ENCODE measurements at places on chromosomes 4 and X. TPM values are rescaled to one million over a fixed set of nuclear protein-coding genes. Genes with fewer than 3 reads are reported as not detected.

The CXXC4 gene
- 3.1 TPM for total RNA-seq

The NWD2 gene
- not detected for total RNA-seq

The PNCK gene
- total RNA-seq, result 1.6 TPM

The ITIH6 gene
- total RNA-seq, result not detected

The SRPX2 gene
- 36.7 TPM for total RNA-seq

The MAGEB17 gene
- total RNA-seq, result not detected

The SNX12 gene
- 65.6 TPM for total RNA-seq

The ZNF275 gene
- total RNA-seq, result 11.4 TPM

DNA sequence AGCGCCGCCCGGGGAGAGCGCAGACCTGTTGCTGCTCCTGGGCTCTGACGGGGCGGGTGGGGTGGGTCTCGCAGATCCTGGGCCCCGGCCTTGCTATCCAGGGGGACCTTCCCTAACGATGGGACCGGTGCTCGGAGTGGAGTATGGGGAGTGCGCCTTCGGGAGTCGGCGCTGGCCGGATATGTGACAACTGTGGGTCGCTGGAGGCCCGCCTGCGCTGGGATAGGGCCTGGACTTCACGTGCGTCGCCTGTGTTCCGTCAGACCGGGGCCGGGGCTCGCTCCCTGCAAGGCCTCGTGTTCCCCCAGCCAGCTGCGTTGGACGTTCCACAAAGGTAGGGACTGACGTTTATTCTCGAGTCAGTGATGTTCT is 1.3 kb downstream of the TBL1X start:
- peak; percentile 66 for DNase-seq

GRCh38 chr4:7572894-7573293 is 138.2 kb upstream of the PSAPL1 start:
- DNase-seq, result no peak

GRCh38 chrX:134459683-134460004 is 321 bp upstream of the HPRT1 start:
- DNase-seq, result no peak

DNA sequence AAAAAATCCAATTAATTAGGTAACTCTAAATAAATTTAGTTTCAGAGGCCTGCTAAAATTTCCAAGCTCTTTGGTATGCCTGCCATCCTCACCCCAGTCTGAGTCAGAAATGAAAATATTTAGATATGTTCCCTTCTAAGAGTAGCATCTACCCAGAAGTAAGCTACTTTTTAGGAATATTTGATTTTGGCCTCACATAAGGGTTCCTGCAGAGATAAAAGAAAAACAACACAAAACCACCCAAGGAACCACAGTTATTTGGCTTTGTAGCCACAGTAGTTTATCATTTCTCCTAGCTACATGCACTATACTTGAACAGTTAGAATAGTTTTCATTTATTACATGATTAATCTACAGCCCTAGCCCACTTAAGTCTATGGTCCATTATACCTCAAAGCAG is 192.6 kb upstream of the FAM241A start:
- DNase-seq, result no peak

- no peak for DNase-seq
These were observed 5.8 kb downstream of the ABLIM2 start for GRCh38 chr4:8152865-8153257.

GRCh38 chr4:102469806-102470205 is 31.4 kb upstream of the NFKB1 start:
- DNase-seq, result no peak

- no peak for DNase-seq
These were observed 142.9 kb downstream of the PTTG2 start for GRCh38 chr4:38102957-38103588.

- no peak for DNase-seq
These were observed 598.1 kb downstream of the MID1IP1 start for GRCh38 chrX:39399387-39399786.

GRCh38 chrX:24553011-24553410 is 87.9 kb downstream of the PDK3 start:
- DNase-seq, result no peak

DNA sequence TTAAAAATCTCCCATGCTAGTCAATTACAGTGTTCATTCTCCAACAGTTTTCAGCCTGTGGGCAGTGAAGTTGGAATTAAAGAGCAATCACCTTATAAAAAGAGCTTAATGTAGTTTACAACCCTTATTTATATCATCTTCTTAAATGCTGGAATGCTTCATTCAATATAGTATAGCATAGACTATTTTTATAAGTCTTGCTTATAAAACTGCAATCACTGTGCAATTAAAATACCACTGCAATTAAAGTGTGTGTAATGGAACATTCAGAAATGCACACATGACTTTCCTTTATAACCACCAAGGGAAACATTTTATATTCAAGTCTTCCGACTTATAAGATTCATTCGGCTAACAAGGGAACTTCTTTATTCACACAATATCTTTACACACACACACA is 16.4 kb upstream of the DCAF8L1 start:
- no peak for DNase-seq

- DNase-seq, result no peak
These were observed 28.3 kb downstream of the SEPSECS start for GRCh38 chr4:25131926-25132325.

DNA sequence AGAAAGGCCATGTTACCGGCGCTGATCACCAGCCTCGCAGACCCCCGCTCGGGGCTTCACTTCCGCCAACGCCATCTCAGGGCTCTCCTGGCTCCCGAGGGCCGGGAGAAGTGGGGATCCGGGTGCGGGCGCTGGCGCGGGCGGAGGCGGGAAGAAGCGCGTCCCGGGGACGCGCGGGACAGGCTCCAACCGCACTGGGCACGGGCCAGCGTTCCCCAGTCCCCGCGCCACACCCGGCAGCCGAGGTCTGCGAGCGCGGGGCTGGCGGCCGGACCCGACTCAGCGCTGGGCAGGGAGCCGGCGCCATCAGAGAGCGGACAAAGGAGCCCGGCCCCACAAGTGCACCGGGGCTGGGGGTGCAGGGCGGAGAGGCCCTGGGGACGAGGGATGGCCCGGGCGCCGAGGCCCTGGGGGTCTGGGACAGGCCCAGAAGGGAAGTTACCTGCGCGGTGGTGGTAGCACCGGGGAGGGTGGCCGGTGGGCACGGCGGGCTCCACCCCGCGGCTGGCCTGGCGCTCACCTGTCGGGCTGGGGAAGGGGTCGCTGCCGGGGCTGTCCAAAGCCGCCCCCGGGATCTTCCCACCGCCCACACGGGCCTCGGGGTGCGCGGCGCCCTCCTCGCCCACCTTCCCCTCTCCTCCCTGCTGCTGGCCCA is 449 bp downstream of the CTPS2 start:
- DNase-seq, result no peak

DNA sequence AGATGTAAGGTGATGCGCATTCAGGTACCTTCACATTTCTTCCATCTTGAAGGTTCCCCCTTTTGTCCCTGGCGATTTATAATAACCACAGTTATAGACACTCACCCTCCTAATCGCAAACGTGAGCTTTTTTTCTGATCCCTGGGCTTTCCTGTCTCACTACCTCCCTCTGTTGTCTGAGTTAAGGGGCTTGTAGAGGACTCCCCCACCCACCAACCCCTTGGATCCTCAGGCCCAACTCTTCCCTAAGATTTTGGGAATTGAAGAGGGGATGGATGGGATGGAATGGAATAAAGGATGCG is 1.4 kb downstream of the CNKSR2 start:
- no peak for DNase-seq

- DNase-seq, result no peak
These were observed 12.1 kb downstream of the ASB5 start for GRCh38 chr4:176256921-176257320.

Data from sciatic nerve (tissue), 2 donors.